ENCODE measurements at places on chromosomes 2 and 18.

GRCh38 chr2:10119601-10120157, 2.9 kb upstream of the RRM2 start:
- DNase-seq, result no peak

DNA sequence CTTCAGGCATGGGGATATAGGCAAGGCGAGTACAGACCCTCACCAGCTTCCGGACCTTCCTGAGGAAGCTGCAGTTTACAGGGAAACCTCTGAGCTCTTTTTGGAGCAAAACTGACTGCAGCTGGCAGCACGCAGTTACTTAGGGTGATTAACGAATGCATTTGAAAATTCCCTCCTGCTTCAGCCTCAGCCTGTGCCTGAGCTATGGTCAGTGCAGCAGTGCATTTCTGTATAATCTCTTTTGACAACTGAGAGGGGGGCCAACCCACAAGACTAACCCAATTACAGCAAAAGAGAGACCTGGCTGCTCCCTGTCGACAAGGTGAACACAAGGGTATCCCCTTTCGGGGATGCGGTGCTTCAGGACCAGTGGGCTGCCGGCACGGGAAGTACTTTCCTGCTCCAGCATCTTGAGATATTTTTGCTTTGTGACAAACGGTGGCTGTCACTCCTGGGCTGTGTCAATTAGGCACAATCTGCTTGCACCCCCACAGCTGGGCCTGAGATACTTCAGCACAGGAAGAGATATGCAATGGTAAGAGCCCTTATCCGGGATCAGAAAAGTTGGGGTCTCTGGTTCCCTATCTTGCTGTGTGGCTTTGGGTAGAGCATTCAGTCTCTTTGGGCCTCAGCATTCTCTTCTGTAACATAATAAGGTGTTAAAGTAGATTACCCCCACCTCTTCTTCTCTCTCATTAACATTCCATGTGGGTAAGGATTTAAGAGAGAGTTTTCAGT, 141.0 kb downstream of the TMEM17 start:
- DNase-seq, result no peak

DNA sequence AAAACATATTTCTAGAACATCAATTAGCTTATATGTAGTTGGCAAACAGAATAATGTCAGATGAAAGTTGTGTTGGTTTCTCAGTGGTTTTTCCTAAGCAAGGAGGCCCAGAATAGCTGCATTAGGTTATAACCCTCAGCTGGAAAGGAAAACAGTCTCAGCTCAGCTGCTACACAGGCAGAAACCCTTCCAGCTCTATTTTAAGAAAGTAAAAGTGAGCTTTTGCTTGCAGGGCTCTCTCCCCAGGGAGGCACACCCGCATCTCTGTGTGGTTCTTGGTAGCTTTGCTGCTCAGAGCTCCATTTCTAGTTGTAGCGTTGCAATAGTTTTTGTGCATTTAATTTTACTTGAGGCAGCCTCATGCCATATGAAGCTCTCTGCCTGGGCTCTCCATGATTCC, 54.6 kb downstream of the PIKFYVE start:
- DNase-seq, result peak; percentile 18

- peak; percentile 52 for DNase-seq
These were observed 232.9 kb downstream of the GULP1 start for GRCh38 chr2:188524519-188525113.

DNA sequence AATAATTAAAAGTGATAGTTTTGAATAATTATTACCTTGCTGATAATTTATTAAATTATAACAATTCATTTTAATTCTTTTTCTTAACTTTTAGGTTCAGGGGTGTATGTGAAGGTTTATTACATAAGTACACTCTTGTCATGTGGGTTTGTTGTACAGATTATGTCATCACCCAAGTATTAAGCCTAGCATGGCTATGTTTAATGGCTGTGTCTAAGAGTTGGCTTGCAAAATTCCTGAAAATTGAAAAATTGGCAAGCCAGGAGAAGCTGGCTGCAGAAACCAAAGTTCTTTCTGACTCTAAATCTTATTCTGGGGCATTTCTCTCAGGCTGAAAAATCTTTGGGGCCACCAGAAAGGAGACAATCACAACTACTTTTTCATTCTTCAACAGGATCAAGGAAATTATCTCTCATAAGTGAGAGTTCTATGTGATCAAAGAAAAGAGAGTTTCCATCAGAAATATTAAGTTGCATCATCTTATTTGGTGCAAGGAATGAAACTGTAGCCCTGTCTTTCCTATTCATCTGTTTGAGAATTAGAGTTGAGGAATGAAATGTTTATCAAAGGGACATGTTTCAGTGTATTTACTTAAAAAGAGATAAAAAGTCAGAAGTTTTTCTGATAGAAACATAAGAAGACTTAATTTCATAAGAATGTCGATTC, 412.1 kb upstream of the CDH2 start:
- DNase-seq, result no peak

DNA sequence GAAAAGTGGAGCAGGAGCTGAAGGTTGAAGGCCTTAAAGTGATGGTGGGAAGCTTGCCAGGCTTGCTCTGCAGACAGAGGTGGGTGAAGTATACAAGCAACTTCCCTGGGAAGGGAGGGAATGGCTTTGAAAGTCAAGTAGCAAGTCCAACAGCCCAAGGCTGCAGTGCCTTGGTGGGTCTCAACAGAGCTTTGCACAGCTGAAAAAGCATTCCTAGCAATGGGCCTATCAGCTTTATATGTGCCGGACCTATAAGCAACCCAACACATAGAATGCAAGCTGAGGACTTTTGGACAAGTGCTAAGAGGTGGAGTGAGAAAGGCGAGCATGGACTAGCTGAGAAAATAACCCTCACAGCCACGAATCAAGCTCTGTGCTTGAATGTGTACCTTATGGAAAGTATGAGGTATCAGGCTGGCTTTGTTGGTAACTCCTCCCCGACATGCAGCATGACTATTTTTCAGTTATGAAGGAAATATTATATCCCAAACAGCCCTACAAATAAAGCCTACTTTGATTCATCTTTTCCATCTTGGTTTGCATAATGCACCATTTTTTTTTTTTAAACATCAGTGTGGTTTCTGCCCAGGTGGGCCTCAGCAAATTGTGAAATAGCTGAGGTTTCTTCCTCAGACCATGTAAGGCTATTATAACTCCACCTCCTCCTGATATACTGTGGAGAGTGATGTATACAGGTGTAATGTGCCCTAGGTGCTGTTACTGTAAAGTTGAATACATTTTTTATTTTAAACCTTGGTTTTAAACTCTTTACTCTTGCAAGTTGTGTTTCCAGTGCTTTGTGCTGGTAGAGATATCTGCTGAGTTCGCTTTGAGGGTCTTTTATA, 241.4 kb upstream of the CXCR4 start:
- DNase-seq, result no peak
